ENCODE measurements at places on chromosomes 1 and 21.

DNA sequence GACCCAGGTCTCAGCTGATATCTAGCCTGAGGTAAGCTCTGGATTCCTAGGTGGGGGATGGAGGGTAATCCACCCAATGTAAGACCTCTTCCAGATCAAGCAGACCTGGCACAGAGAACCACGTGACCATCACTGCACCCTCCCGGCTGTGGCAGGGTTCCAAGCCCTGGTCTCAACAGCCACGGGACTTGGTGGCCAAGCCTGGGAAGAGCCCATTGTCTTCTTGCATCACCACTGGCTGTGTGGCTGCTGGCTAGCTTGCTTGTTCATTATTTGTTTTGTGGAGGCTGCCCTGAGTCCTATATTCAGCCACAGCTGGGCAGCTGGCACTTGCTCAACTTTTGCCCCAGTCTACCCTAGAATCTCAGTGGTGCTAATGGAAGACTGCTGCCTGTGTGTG is 24.1 kb upstream of the NFASC start:
- no peak for DNase-seq

GRCh38 chr1:61887931-61888564 is 145.8 kb downstream of the PATJ start:
- DNase-seq, result no peak

DNA sequence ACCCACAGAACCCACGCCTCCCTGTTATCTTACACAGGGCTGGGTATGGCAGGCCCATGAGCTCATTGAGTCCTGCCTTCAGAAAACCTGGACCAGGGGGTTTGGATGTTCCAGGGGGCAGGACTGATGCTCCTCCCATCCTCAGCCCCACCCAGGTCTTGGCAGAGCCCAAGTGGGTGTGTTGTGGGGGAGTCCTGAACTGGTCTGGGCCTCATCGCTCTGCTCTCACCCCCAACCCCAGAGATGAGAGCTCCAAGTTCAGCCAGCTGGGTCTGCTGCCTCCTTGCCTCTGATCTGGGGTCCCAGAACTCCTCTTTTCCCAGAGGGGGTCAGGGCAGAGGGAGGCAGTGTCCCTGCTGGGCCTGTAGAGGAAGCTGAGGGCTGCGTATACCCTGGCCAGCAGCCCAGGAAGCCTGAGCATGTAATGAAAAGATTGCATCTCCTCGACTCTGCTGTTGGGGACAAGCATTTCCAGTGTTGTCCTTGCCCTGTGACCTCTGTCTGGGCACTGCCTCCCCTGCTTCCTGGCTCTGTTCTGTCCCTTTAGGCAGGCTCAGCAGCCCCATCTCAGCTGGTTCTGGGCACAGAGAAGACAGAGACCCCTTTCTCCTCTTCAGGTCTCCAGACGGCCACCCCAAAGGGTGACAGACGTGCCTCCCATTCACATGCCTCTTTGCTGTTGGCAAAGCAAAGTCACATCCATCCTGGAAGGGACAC is 54.7 kb upstream of the EPS8L3 start:
- no peak for DNase-seq

DNA sequence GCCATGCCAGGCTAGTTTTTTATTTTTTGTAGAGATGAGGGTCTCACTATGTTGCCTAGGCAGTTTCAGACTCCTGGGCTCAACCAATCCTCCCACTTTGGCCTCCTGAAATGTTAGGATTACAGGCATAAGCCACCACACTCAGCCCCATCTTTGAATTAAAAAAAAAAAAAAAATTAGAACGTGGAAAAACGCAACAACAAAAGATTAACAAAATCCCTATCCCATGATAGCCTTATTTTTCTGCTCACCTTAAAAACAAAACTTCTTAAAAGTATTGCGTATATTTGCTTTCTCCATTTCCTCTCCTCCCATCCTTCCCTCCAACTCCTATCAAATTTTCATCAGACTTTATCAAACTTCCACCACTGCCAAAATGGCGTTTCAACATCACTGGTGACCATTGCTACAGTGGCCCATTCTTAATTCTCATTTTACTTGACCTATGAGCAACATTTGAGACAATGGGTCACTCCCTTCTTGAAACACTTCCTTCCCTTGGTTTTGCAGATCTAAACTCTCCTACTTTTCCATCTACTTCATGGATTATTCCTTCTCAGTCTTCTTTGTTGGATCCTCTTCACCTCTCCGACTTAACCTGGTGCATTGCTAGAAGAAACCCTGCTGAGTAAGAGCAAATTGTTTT is 579 bp upstream of the ZNF684 start:
- no peak for DNase-seq

DNA sequence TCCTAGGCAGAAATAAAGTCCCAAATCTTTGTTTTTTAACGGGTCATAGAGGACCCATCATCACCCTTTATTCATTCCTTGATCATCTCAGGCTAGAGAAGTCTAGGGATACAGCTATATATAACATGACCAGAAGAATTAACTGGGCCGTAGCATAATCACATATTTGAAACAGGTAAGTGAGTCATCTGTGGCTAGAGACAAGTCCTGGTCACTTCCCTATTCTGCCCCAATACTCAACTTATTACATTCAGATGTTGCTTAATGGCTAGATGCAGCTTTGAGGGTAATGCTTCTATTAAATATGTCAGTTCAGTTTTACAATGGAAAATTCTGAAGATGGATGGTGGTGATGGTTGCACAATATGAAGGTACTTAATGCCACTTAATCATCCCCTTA is 47.0 kb downstream of the EXO1 start:
- no peak for DNase-seq

DNA sequence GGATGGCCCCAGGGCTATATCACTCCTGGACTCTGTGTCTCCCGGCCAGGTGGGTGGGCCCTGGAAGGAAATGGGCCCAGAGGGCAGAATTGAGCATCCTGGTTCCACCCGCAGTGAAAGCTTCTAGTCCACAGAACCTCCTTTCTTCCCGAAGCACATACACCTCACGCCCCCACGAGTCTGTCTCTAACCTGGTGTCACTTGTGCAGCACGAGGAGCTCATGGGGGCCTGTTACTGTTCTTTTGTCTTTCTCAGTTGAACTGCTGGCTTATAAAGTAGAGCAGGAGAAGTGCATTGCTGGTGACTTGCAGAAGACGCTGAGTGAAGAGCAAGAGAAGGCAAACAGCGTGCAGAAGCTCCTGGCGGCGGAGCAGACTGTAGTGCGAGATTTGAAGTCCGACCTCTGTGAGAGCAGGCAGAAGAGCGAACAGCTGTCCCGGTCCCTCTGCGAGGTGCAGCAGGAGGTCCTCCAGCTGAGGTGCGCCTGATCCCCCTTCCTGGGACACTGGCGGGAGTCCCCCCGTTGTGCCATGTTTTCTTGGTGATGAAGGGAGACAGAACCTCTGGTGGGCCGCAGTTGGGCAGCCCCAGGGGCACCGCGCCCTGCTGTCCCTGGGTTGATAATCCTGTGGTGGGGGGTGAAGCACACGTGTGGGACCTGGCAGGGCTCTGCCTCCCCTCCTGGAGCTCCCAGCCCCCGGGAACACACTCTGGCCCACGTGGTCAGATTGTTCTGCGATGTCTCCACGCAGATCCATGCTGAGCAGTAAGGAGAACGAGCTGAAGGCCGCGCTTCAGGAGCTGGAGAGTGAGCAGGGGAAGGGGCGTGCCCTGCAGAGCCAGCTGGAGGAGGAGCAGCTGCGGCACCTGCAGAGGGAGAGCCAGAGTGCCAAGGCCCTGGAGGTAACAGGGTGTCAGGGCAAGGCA is 28.7 kb upstream of the DIP2A start:
- no peak for DNase-seq

- no peak for DNase-seq
Measured at GRCh38 chr1:3598051-3598491, 13.2 kb downstream of the MEGF6 start.
